ENCODE measurements at places on chromosomes 6 and 20.

GRCh38 chr6:166341977-166342348, 382 bp downstream of the SFT2D1 start:
- DNase-seq: no peak

DNA sequence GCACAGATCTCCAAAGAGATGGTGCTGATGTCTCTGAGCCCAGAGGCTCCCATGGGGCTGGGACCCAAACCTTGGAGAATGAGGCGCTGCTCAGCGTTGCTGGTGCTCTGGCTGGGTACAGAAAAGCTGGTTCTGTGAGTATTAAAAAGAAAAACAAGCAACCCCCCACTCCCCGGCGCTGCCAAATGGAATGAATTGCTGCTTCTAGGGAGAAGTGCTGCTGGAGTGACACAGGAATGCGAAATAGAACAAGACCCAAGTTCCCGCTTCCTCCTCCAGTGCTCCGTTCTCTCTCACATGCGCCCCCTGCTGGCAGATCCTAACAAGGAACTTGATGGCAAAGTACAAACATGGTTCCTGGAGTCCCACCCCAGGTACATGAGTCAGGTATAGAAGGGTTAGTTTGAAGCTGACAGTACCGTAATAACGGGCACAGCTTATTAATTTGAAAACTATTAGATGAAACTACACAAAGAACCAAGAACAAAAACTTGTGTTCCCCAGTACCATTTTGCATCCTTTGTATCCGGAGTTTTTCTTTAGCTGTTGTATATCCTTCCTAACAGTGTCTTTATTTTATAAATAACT, 2.1 kb upstream of the DDX27 start:
- peak; percentile 85 for DNase-seq

- DNase-seq: no peak
These were observed 88.6 kb upstream of the TMEM181 start for GRCh38 chr6:158471339-158471738.

- no peak for DNase-seq
These were observed 14.3 kb upstream of the MYMX start for GRCh38 chr6:44202332-44202971.

DNA sequence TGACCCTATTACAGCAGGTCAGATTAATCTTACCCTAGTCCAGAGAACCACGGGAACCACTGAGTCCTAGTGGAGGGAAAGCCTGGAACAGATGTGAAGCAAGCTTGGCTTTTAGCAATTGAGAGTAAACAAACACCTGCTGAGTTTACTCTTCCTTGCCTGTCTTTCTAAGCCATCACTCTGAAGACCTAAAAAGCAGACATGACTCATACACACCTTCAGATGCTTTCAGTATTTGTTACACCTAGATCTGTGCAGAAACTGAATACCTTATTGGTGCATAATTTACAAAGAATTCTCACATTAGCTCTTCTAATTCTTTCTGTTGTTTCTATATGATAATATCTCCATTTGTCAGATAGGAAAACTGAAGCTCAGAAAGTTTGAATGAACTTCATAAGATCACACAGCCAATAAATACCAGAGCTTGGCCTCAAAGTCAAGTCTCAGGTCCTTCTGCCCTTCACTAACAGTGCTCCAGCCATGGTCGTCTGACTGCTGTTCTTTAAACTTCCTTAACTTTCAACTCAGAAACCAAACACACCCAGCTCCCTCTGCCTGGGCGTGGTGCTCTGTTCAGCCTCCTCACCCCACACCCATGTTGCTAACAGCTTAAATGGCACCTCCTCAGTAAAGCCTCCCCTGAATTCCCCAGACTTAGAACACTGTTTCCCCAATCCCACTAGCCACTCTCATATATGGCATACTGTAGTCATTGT, 8.6 kb upstream of the GABBR1 start:
- no peak for DNase-seq

DNA sequence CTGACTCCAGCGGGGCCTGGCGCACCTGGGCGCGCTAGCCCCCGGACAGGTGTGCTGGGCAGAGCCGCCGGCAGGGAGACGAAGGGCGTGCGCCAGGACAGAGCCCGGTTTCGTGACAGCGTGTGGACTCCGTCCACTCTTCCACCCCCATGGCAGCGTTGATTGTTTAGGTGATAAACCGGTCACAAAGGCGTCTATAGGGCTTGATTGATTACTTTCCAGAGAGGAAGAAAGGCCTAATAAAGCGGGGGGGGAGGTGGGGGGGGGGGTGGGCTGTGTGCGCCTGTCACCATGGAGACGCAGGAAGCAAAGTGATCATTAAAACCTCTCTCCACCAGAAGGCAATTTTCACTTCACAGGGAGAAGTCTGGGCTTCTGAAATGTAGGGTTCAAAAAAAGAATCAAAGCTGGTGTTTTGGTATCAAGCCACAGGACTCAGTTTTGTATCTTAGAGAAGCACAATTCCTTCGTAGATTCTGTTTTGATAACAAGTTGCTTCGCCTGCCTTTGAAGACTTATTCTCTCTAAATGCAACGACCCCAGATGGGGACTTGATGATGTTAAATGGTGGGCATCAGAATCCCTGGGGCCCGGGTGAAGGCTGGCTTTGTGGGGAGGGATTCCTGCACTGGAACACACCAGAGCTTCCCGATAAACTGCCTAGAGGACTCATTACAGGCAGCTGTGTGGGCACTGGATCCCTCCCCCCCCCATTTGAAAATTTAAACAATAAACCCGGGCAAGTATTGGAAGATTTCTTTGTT, 1.4 kb downstream of the PHACTR3 start:
- no peak for DNase-seq

DNA sequence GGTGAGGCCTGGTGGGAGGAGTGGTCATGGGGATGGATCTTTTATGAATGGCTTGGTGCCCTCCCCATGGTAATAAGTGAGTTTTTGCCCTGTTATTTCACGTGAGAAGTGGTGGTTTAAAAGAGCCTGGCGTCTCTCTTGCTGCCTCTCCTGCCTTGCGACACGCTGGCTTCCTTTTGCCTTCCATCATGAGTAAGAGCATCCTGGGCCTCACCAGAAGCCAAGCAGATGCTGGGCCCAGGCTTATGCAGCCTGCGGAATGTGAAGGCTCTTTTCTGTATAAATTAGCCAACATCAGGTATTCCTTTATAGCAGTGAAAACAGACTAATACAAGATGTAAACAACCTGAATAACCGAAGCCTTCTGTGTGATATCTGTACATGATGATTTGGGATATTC, 27.6 kb downstream of the VTA1 start:
- no peak for DNase-seq

GRCh38 chr6:90162648-90163387, 133.8 kb downstream of the BACH2 start:
- DNase-seq: no peak

DNA sequence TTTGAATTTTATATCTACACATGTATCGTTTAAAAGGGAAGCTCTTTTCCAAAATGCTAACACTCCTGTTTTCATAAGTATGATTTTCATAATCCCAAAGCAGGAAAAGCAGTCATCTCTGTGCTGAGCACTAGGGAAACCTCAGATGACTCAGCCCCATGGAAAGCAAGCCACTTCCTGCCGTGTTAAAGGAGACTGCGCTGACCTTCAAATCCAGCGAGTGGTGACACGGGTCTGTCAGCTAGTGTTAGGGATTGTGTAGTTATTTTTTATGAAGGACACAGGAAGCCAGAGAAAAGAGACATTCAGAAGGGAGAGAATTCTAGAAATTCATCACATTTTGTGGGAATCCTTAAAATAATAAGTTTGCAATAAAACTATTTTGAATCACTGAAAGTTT, 57.0 kb upstream of the CD93 start:
- DNase-seq: peak; percentile 92

- peak; percentile 13 for DNase-seq
These were observed 537 bp downstream of the TCP1 start for GRCh38 chr6:159788753-159789376.

DNA sequence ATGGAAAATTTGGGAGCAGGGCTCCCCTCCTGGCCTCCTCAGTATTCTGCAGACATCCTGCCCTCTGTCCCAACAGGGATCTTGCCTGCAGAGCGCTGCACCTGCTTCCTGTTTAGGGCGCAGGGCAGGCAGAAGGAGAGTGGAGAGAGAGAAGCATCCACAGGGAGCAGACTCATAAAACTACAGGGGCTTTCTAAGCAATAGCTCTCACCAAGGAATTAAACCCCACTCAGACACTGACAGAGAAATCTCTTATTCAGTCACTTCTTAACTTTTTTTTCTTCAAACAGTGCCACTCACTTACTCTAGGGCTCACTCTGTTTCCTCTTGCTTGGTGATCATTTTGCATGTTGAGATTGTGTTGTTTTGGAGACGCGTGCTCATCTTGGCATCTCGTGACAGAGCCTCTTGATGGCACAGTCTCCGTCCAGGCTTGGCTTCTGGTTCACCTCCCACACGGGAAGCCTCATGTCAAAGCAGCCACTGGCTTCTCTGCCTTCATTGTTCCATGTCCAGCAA, 153.1 kb upstream of the INSM1 start:
- no peak for DNase-seq

DNA sequence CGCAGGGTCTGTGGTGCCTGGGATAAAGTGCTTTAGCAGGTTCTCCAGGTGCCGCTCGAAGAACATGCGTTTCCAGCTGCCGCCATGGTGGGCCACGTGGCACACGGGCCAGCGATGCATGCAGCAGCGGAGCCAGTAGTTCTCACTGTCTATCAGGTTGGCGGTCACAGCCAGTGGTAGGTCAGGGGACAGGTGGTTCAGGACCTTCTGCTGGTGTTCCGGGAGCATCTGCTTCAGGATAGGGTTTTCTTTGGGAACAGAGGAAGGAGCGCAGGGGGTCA, 16.0 kb downstream of the TMEM151B start:
- DNase-seq: no peak

All from HT1080 (cell line).